Activated CD4-positive, alpha-beta T cell treated with anti-CD3 and anti-CD28 coated beads, Interleukin-2, amount 50 U/mL, for 4 hours (primary cell): ENCODE measurements at places on chromosomes 6 and 20.

DNA sequence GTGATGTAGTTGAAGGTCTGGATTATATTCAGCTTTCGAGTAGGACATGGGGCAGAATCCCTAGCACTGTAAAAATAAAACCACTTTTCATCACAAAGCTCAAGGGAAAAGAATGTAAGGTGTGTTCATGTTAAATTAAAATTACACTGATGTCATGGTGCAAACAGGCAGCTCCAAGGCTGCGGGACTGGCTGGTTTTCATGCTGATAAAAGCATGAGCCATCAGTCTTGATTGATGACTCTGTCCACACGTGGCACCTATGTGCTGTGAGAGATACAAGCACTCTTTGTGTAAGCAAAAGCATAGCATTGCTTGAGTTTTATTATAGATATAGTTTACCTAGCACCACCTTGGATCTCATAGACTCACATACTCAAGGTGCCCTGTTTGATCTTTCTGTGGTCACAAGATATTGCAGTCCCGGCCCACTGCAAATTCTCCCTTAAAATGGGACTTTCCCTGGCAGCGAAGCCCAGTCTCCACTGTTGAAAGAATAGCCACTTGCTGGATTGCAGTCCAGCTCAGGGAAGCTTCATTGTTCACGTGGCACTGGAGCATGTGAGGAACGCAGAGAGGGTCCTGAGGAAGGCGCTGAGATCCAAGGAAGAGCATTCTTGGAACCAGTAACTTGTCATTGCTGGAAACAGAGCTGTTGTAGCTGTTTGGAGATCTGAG, 90.6 kb downstream of the TIAM2 start:
- no peak for DNase-seq

- DNase-seq: no peak
Measured at GRCh38 chr6:142294679-142295078, 7.1 kb upstream of the ADGRG6 start.

- DNase-seq: no peak
Measured at GRCh38 chr6:150079604-150080003, 10.7 kb upstream of the ULBP3 start.

DNA sequence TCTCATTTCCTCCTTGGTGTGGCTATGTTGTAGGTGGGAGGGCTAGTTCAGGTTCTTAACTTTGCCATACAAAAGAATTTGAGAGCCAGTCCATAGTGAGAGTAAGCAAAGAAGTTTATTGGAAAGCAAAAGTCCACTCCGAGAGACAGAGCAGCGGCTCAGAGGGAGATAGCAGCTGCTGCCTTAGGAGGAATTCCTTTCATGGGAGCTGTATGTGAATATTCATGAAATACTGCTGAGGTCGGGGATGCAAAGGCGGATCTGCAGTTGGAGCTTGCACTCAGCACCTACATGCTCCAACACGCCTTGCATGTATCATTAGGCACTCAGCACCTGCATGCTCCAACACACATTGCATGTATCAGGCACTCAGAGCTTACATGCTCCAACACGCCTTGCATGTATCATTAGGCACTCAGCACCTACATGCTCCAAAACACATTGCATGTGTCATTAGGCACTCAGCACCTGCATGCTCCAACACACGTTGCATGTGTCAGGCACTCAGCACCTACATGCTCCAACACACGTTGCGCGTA, 54.9 kb downstream of the CDH4 start:
- no peak for DNase-seq

DNA sequence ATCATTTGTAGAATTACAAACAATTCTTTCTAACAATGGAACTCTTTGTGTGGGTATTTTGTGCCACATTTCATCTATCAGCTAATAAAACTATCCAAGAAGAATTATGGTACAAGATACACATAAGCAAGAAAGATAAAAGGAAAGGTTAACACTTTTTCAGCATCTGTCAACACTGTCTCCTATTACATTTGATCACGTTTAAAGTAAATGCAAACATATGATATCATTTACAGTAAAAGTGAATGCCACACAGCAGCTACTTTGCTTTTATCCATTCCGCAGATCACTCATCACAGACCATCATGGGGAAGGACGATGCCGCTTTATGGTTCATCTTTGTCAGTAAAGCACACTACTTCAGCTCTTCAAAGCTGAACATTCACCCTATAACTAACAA, 456.4 kb upstream of the MANEA start:
- DNase-seq: no peak

GRCh38 chr6:141105481-141105880, 1027.2 kb upstream of the GJE1 start:
- DNase-seq: no peak

DNA sequence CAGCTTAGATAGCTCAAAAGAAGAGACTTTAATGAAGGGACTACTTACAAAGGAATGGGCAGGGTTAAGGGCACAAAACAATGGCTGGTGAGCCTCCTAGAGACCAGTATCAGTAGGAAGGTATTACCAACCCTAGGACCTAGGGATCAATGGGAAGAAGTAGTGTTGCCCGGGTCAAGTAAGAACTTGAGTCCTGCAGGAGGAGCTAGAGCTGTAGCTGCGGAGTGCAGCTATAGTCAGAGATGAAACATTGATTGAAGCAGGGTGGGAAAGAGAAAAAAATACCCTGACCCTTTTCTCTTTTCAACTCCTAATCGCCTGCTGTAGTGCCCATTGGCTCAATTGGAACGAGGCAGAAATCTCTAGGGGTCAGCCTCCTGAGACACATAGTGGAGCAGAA, 144.0 kb downstream of the FLRT3 start:
- DNase-seq: no peak
